H4 (cell line): ENCODE measurements at places on chromosomes 5 and 9.
A peak's percentile ranks its signal among the peaks of the same experiment; 100 is the strongest.

DNA sequence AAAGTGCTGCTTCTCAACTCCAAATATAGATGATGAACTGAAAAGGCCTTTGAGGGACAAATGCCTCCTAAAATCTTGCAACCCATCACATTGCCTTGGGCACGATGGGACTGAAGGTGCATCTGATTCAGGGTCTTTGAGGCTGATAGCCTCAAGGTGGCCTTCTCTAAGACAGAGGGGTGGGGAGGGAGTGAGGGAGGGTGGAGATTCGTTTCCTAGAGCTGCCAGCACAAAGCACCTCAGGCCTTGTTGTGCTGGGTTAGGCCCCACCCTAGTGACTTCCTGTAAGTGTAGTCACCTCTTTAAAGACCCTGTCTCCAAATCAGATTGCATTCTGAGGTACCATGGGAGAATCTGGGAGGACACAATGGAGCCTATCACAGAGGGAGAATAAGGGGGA lies 57.1 kb downstream of the BARX1 start:
- DNase-seq, result no peak

DNA sequence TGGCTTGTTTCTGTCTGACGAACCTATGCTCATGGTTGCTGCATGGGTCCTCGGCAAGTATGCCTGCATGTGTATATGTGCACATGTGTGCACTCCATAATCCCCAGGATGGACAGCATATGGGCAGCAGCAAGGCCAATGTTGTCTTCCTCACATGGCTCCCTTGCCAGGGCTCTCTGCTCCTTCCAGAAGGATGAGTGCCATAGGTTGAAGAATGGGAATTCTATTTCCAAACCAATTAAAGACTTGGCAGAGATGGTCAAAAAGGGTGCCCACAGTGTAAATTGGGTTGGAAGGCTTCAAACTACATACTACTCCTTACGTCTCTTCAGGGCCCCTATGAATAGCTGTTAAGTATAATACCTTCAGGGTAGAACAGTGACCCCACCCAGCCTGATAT lies 212.1 kb downstream of the PBX3 start:
- no peak for DNase-seq

DNA sequence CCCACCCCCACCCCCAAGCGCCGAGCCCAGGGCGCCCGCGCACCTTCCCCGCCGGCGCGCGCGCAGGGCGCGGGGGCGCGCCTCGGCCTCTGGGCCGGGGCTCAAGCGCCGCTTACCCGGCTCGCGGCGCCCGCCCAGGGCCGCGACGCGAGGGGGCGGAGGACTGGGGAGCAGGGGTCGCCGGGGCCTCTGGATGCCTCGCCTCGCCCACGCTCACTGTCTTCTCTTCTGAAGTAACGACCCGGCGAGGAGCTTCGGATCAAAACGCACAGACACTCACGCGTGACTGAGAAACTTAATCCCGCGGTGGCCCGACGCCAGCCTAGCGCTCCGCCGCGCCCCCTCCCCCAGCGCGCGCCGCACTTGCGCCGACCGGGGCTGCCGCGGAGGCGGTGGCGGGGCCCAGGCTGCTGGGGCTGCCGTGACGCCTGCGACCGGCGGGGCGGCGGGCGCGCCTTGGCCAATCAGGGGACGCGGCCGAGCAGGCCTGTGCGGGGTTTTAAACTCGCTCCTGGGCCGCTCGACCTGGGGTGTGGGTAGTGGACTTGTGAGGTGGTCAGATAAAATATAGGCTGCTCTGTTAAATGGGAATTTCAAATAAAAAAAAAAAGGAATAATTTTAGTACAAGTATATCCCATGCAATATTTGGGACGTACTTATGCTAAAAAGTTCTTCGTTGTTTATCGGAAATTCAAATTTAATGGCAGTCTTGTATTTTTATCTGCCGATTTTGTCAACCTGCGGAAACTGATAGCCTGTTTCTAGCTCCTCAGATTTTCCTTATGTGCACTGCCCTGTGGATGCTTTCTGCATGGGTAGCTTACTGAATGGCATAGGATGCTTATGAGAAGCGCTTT lies at the start of gene MPDZ:
MPDZ (minus strand) TSS at position 409 of the 858 bp plus-strand sequence. CDS start 29,377 bp downstream, outside the sequence.
- peak; percentile 48 for DNase-seq

GRCh38 chr9:124504530-124505005 lies 2.6 kb downstream of the NR5A1 start:
- DNase-seq, result no peak

DNA sequence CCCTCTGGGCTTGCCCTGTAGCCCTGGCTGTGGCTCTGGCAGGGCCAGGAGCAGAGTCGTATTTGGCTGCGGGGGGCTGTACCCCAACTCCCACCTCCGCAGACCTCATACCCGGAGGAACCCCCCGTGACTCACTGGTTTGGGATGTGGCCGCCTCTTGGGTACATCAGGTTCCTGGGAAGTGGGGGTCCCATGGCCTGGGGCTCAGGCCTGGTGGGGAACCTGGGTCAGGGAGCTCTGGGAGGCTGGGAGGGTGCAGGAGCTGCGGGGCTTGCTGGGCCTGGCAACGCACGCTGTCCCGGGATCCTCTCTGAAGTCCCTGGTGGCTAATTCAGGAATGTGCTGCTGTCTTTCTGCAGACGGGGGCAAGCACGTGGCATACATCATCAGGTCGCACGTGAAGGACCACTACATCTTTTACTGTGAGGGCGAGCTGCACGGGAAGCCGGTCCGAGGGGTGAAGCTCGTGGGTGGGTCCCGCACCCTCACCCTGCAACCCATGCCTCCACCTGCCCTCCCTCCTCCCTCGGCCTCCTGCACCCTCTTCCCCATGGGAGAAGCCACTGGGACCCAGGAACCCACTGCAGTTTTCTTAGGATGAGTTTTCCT lies 2.4 kb downstream of the LCN1 start:
- no peak for DNase-seq

GRCh38 chr9:76810377-76810957 lies 46.2 kb downstream of the PCA3 start:
- DNase-seq, result peak; percentile 68

GRCh38 chr9:85061969-85062368 lies 392.4 kb downstream of the NTRK2 start:
- no peak for DNase-seq

- DNase-seq, result no peak
Observed at GRCh38 chr9:75231167-75231566, 142.9 kb downstream of the OSTF1 start.

GRCh38 chr9:73179589-73179988 lies 27.9 kb downstream of the ANXA1 start:
- DNase-seq, result peak; percentile 49

GRCh38 chr9:133583586-133583985 lies 25.6 kb downstream of the FAM163B start:
- no peak for DNase-seq

DNA sequence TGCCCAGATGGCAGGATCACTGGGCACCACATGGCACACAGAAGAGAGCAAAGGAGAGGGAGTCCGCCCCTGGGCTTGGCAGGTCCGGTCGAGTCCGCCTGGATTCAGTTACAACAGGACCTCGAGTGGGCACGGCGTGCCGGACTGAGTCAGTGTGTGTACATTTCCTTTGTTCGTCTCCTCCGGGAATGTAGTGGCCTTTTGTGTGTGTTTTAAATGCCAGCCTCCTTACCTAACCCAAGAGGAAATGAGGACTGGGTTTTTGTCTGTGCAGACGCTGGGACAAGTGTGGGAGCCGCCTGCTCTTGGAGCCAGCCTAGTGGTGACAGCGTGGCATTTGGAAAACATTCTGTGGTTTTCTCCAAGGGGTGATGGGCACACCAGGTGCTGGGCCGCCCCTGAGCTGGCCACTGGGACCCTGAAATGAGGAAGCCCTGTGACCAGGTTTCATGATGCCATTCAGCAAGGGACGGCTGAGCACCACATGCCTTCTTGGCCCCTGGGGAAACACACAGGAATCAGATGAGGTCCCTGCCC lies 9.6 kb downstream of the NEK6 start:
- DNase-seq, result peak; percentile 92

DNA sequence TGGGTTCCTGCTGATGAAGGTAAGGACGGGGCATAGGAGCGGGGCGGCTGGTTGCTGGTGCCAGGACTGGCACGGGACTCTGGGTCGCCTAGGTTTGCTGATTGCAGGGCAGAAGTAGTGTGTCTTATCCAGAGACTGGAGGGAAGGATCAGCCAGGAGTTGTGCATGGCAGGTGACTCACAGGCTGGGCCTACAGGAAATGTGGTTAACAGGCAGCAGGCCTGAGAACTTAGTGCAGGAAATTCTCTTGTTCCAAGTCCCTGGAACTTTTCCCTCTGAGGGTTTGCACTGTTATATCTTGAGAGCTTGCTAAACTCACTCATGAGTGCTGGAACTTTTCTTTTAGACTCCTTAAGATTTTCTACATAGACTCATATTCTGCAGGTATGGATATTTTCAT lies 95.1 kb downstream of the ANXA2R start:
- DNase-seq, result peak; percentile 94

- DNase-seq, result no peak
Observed at GRCh38 chr9:120820095-120820494, 22.6 kb downstream of the PSMD5 start.

GRCh38 chr9:115291841-115292240 lies 173.9 kb upstream of the TNC start:
- no peak for DNase-seq

GRCh38 chr5:175131432-175131831 lies 312.6 kb downstream of the DRD1 start:
- DNase-seq, result no peak

- DNase-seq, result no peak
Observed at GRCh38 chr9:114238891-114239875, 83.7 kb upstream of the ORM1 start.

DNA sequence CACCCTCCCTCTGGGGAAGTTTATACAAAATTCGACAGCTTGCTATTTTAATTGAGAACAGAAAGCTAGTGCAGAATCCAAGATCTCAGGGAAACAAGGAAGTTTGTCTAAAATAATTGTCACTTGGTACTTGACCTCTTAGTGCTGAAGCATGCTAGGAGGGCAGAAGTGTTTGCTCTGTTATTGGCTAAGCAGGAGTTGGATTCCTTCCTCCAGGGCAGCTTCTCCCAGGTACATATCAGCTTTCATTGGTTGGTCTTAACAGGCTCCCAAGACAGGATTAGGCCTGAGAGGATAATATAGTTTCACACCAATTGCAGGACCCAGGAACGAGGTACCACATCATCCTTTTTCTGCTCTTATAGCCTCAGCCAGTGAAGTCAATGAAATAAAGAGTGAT lies 432.8 kb downstream of the IRX1 start:
- no peak for DNase-seq

DNA sequence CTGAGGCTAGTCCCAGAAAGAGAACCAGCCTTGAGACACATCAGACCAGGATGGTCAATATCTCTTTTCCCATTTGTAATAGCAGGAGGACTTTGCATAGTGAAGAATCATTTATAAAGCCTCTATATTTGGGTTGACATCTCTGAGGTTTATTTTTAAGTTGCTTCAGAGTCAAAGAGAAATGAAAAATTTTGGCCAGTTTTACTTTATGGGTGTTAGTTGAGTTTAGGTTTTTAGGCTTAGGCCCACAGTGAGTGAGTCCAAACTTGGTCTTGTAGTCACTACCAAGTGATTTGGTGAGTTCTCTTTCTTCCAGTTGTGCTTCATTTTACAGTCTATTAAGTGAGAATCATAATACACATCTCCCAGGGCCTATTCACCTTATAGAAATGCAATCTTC lies 5.3 kb upstream of the MEF2C start:
- DNase-seq, result no peak

DNA sequence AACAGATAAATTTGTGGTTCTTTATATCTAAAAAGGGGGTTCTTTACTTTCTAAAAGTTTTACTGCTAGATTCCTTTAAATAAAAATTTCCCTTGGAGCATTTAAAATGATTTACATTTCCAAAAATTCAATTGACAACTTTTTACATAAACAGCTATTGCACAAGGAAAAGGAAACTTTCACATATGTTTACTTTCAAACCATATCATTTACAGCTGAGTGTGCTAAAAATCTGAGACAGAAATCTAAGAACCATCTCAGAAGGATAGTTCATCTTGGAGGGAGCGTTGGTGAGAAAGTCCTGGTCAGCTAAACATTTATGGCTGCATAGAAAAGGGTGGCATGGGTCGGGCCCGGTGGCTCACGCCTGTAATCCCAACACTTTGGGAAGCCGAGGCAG lies 235.4 kb downstream of the DTWD2 start:
- DNase-seq, result no peak

DNA sequence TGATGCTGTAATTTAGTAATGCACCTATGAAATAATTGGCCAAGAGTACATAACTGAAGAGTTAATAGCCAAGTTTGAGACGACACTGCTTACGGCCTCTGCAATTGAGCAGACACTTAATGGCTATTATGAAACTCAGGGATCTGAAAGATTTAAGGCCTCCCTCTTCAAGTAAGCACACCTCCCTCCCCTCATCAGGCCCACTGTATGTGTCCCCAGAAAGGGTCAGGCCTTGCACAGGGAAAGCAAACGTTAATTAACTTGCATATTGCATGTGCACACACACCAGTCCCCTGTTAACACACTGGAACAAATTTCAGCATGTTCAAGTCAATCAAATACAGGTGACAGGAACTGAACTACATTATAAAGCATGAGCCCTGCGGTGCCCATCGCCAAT lies 163.6 kb downstream of the SPOCK1 start:
- no peak for DNase-seq

DNA sequence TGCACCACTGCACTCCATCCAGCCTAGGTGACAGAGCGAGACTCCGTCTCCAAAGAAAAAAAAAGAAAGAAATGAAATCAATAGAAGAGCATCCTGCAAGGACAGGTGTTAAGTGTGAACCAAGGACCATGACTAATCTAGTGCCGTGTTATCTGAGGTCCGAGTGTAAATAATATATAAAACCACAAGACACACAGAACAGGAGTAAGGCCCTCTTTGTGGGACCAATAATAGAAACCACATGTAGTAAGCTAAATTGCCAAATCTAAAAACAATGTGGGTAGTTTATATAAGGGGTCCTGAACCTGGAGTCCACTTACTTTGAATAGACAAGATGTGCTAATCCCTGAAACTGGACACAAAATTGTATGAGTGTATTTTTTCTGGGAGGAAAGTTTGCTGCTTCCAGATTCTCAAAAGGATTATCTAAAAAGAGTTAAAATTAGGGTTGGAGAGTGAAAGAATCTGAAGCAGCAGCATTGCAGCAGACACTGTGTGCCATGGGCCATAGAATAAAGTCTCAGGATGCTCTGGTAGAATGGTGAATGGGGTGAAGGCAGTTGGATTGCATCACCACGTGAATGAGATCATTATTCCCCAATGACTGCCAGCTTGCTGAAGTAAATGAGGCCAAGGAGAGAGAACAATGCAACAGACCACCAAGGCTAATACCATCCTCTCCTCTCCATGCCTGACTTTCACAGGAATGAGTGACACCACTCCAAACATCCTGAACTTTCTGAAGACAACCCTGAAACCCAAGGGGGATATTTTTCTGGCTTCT lies 222.7 kb downstream of the DCP2 start:
- peak; percentile 69 for DNase-seq

GRCh38 chr9:89911721-89912604 lies 307.2 kb downstream of the GADD45G start:
- no peak for DNase-seq

GRCh38 chr9:122158202-122158601 lies 1.4 kb downstream of the NDUFA8 start:
- DNase-seq, result peak; percentile 50

GRCh38 chr5:142717582-142718215 lies 31.8 kb upstream of the FGF1 start:
- DNase-seq, result peak; percentile 66
